ENCODE measurements at places on chromosomes 11 and 22.
A peak's percentile ranks its signal among the peaks of the same experiment; 100 is the strongest.

DNA sequence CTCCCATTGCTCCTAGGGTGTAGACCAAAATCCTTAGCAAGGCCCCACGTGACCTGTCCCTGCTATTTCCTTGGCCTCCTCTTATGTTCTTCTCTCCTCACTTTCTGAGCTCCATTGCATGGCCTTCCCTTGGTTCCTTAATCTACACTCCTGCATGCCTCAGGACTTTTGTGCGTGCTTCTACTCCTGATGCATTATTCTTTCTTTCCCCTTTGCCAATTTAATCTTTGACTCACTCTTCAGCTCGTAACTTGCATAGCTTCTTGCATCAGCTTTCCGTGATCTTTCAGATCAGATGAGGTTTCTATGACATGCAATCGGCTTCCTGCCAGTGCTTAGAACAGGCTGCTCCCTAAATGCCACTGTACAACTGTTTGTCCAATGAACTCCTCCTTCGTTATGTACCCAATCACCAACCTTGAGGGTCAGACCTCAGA lies 261.6 kb upstream of the CADM1 start:
- no peak for DNase-seq

- DNase-seq, result no peak
Measured at GRCh38 chr22:31800065-31800464, 46.2 kb downstream of the DEPDC5 start.

GRCh38 chr11:125408311-125408711 lies 87.8 kb downstream of the FEZ1 start:
- DNase-seq, result no peak

DNA sequence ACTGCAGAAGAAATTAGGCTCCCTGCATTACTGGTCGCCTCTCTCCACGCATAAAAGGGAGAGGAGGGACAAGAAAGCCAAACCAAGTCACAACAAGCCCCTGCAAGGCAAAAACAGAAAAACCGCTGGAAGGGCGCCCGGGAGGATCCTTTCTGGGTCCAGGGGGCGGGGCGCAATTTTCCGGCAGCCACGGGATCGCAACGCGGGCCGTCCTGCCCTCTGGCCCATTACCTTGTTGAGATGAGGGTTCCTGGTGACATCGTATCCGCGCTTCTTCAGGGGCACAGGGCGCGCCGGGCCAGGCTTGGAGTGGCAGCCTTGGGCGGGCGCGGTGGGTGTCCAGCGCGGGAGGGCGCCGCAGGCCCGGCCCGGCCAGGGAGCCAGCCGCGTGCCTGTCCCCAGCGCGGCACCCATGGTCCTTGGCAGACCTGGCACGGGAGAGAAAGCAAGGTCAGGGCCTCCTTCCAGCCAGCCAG lies 847 bp downstream of the ME3 start:
- no peak for DNase-seq

GRCh38 chr11:17513853-17514252 lies 30.4 kb downstream of the USH1C start:
- DNase-seq, result no peak

- no peak for DNase-seq
Measured at GRCh38 chr11:44133335-44133946, 38.0 kb downstream of the EXT2 start.

GRCh38 chr22:39453765-39454378 lies 2.9 kb upstream of the MGAT3 start:
- DNase-seq, result no peak

DNA sequence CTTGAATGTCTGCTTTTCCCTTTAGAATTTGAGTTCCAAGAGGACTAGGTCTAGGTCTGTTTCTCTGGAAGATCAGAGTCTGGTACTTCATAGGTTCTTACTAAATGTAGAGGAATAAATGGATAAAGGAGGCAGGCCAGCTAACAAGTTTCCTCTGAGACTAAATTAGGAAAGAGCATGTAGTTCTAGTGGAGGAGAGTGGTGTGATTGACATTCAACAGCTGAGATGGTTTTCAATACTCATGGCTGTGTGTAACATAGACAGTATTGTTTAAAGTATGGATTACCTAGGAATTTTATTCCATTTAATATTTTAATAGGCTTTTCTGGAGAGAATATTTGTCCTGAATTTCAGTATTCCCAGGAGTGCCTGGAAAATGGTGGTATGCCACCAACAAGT lies 364.7 kb downstream of the METTL15 start:
- no peak for DNase-seq

GRCh38 chr22:50481440-50482106 lies at the start of gene ADM2:
ADM2 (plus strand) TSS chr22:50481543; CDS start chr22:50481848, 305 bp downstream.
- DNase-seq, result peak; percentile 67

DNA sequence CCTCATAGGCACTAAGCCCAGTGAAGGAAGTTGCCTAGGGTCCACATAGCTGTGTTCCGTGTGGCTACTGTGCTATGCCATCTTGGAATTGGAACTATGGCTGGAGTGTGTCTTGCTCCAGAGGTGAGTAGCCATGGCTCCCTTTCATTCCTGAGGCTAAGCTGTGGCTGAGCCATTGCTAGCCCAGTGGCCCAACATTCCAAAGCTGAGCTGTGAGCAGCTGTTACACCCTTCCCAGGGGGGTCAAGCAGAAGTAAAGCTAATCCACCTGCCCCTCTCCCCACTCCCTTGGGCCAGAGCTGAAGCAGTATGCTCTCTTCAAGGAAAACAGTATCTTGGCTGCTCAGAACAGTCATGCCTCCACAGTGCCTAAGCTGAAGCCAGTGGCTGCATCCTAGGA lies 51.1 kb downstream of the USP35 start:
- no peak for DNase-seq
